Activated T-helper 17 cell treated with anti-CD3 and anti-CD28 coated beads, Interleukin-2, amount 50 U/mL, for 72 hours (primary cell): ENCODE measurements at places on chromosomes 6 and 20.

DNA sequence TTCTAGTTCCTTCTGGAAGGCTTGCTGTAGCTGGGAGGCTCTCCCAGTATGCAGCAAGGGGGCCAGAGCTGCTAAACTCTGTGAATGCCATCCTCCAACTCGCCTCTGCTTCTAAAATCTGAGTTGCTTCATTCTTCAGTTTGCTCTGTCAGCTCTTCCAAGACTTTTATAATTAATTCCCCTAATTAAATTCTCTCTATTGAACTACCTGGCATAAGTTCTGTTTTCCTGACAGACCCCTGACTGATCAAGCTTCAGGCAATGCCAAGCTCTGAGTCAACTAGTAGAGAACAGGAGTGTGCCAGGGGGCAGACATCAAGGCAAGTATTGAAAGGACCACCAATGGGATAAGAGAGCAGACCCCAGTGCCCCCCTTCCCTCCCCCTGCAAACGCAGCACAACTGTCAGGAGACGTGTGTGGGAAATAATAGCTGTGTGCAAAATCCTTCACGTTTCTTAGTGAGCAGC is 109.3 kb upstream of the TAB2 start:
- ATAC-seq: no peak

GRCh38 chr6:156413154-156413553 is 364.0 kb upstream of the ARID1B start:
- no peak for ATAC-seq

- ATAC-seq: no peak
Measured at GRCh38 chr6:157223021-157223430, 100.3 kb downstream of the TMEM242 start.

DNA sequence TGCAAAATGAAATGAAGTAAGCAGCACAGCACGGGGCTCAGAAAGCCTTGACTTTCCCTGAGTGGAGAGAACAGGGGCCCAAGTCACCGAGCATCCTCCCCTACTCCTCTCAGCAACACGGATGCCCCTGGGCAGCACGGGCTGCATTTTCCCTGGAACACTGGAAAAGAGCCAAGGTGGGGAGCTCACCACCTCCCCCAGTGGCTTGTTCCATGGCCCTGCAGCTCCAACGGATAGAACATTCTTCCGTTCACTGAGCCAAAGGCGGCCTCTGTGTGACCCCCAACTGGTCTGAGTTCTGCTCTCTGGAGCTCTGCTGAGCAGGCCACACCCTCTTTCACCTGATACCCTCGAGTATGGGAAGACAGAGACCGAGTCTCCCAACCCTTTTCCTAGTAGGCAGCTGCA is 20.8 kb upstream of the EMILIN3 start:
- ATAC-seq: no peak

- no peak for ATAC-seq
Measured at GRCh38 chr20:21395051-21395665, 2.2 kb downstream of the NKX2-4 start.

GRCh38 chr6:153047386-153047785 is 44.9 kb upstream of the MTRF1L start:
- no peak for ATAC-seq

DNA sequence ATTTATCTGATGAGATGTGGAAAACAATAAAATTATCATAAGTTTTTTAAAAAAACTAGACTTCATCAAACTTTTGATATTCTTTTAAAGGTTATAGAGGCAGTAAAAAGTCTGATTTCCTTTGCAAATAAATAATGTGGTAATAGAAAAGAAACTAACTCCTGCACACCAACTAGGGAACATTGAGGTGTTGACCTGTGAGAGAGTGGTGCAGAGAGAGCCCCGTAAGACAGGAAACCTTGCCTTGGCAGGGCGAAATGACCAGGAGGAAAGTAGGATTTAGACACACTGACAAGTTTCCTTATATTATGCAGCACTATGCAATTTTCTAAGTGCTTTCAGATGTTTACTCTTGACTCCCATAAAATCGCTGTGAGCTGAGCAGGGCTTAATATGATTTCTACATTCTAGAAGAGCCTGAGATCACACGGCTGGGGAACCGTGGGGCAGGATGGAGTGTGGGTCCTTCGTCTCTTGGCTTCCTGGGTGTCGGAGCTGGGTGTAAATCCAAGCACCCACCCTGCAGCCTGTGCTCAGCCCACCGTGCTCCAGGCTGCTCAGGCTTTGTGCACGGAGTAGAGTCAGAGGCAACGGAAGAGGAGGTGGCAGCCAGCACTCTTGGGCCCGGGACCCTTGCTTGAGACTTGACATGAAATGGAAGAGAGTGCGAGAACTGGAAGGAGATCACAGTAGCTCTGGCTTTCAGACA is 61.3 kb upstream of the FOXQ1 start:
- ATAC-seq: no peak

DNA sequence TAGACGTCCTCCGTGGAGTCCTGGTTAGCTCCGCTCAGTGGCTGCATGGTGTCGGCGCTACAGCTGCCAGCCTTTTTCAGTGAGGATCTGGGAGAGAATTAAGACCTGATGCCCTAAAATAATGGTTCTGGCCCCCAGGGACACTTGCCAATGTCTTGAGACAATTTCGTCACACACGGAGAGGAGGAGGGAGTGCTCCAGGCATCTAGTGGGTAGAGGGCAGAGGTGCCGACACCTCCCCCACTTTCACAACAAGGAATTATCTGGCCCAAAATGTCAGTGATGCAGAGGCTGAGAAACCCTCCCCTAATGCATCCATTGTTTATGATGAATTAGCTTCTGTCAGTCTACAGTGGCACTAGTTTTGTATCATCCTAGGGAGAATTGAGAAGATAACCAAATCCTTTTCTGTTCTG is 24.4 kb downstream of the TMEM181 start:
- no peak for ATAC-seq

DNA sequence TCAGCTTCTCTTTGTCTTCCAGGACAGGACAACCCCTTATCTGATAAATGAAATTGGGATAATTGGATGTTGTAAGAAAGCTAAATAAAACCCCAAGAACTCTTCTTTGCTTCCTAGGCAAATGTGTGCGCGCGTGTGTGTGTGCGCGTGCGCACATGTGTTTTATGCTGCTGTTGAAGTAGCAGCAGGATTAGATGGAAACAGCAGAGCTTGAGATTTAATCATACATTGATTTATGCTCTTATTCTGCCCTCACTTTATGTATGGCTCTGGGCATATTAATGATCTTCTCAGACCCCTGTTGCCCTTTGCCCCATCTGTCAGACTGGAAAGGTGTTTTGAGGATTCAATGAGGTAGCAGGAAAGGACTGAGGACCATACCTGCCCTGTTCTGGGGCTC is 324.0 kb upstream of the MAP3K7 start:
- no peak for ATAC-seq

GRCh38 chr6:156980515-156980914 is 203.3 kb downstream of the ARID1B start:
- ATAC-seq: no peak

GRCh38 chr6:115887891-115888290 is 172.8 kb downstream of the FRK start:
- no peak for ATAC-seq

GRCh38 chr20:61936701-61937131 is 129.0 kb downstream of the TAF4 start:
- ATAC-seq: no peak

GRCh38 chr20:53100476-53100911 is 128.3 kb downstream of the TSHZ2 start:
- ATAC-seq: no peak

GRCh38 chr6:137106183-137106582 is 61.4 kb upstream of the IL20RA start:
- no peak for ATAC-seq

DNA sequence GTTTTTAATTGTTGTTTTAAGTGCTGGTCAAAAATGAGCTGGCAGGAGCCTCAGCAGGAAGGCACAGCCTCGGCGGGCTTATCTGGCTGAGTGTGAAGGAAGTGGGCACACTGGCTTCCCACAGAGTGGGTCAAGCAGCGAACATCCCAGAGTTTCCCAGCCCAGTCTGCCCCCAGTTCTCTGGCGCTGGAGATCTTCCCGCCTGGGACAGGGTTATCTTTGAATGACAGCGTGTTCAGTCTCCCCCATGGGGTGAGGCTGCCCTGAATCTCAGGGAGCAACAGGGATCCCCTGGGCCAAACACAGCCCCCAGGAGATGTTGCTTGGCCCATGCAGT is 122.2 kb upstream of the PTPN1 start:
- no peak for ATAC-seq

DNA sequence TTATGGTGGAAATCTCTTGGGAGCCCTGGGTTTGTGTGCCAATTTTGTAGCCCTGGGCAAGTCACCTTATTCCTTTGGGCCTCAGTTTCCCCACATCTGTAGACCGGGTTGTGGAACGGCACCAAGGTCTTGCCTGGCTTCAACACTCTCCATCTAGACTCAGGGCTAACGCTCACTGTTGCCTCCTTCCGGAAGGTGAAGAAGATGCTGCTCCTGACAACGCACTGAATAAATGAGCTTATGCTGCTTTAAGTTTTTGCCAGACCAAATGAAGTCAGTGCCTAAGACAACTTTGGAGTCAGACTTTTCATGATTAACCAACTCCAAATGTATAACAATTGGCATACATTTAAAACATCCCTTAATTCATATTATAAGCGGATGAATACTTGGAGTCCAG is 53.1 kb downstream of the PSMG4 start:
- no peak for ATAC-seq

GRCh38 chr6:19298421-19298820 is 538.7 kb upstream of the ID4 start:
- ATAC-seq: no peak

DNA sequence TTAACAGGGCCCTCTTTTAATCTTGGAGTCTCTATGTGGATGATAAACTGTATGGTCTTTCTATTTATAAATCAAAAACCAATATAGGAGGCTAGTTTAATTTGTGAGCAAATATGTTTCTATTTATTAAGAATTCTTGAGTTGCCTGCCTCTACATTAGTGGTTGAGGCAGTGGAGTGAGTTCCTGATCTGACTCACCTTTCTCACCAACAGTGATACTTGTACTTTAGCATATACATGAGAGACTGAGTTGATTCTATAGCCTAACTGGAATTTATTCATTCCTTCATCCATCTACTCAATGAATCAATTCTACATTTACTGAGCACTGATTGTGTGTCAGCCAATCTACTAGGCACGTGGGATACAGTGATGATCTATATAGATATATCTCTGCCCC is 126.9 kb downstream of the TRMT11 start:
- no peak for ATAC-seq

- ATAC-seq: no peak
Measured at GRCh38 chr20:55800552-55801245, 204.6 kb downstream of the CBLN4 start.

DNA sequence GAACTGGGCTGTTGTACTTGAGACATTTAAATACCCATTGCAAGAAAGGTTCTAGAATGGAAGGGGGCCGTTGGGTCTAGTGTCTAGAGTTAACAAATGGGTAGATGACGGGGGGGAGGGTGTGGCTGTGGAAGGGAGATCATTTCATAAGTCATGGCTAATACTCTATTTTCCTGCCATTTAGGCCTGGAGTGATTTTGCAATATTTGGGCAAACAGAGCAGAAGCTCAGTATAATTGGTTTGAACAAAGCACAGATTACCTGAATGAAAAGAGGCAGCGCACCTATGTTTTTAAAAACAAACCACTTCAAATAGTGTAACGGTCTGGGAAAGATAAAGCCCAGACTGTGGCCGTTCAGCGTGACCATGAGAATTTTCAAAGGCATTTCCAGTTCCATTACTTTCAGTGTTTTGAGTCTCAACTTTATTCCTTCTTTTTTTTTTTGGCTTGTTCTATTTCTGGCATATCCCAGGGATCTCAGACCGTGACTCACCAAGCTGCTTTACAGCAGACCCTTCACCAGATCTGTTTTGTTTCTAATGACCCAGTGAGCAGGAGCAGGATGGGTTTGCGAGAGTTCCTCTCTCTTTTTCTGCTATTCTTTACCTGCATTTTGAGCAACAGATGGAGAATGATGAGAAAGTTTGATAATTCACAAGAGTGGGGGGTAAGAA is 73.7 kb downstream of the LYRM2 start:
- no peak for ATAC-seq

DNA sequence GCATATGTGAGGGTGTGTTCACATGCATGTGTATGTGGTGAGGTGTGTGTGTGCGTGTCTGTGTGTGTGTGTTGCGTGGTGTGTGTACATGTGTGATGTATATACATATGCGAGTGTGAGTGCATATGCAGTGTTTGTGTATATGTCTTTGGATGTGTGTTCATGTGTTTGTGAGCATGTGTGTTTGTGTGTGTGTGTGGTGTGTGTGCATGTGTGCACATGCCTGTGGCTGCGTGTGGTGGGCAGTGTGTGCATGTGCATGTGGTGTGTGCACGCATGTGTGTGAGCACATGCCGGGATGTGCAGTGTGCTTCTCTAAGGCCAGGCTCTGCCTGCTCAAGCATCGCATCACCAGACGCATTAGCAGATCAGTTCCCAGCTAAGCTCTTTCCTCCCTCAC is 5.7 kb downstream of the THBS2 start:
- no peak for ATAC-seq

- no peak for ATAC-seq
Measured at GRCh38 chr20:39660226-39660625, 698.1 kb downstream of the DHX35 start.

GRCh38 chr6:151805286-151805840 is 2.1 kb upstream of the ESR1 start:
- ATAC-seq: no peak

GRCh38 chr6:47034926-47035325 is 7.2 kb downstream of the ADGRF1 start:
- no peak for ATAC-seq

GRCh38 chr6:145204301-145204700 is 531.0 kb downstream of the EPM2A start:
- no peak for ATAC-seq

DNA sequence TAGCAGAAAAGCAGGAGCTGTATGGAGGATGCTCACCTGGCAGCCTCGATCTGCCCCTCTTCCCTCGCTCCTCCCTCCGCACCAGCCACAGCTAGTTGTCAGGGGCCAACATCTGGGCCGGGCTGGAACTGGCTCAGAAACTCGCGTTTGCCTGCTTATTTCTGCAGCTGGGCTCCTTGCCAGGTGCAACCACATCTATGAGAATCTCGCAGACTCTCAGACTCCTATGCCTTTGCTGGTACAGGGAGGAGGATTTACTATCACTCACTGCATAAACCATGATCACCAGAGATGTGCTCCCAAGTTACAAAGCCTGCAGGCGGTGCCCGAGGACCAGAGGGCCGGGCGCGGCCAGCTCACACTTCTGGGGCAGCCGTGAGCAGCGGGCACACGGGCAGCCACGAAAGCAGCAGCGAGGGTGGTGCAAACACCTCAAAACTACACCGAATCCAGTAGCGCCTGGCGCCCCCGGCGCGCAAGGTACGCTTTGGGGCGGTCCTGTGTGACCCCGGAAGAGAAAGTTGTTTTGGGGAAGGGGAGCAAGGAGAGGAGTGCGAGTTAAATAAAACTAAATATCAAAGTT is 577 bp upstream of the LRRC1 start:
- ATAC-seq: peak; percentile 77

GRCh38 chr20:37354210-37355195 is 8.6 kb downstream of the SRC start:
- no peak for ATAC-seq
